Activated CD8-positive, alpha-beta T cell treated with anti-CD3 and anti-CD28 coated beads for 36 hours (primary cell): ENCODE measurements at places on chromosomes 13 and 19. TPM values are rescaled to one million over a fixed set of nuclear protein-coding genes. Genes with fewer than 3 reads are reported as not detected.

DNA sequence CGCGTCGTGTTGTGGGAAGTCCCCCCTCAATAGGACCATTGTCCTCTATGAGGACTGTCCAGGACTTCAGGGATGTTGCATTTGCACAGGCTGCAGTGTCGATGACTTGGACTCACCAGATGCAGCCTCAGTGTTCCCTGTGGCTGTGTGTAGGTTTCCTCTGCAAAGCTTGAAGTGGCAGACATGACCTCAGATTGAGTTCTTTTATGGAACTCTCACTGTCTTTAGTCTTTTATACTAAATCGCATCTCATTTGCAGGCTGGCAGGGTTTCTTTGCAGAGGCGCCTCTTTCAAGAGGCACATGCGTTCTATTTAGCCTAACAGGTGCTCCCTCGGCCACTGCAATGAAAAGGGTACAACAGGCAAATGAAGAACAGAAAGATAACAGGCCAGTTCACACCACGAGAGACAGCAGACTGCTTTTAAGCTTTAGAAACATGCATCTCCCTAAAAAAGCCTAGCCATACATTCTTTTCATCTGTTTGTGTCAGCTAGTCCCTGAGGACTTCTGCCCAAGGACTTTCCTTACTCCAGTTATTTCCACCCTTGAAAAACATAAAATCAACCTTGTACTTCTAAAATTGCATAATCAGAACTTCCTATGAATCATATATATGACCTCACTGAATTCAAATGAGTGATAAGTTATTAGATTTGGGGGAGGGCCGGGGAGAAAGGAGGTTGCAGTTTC, 118.4 kb downstream of the RAB20 start:
- H3K36me3 ChIP-seq, result no peaks in the 10 kb centered on the region
- no peak for DNase-seq
- H3K27ac ChIP-seq, result no peak overlapping the region
- peaks cover 22% of the 10 kb centered on the region for H3K27me3 ChIP-seq
- H3K4me3 ChIP-seq, result no peak overlapping the region
- peaks cover 2% of the 10 kb centered on the region for H3K4me1 ChIP-seq

CEBPA gene
- total RNA-seq, result 0.34 TPM

DNA sequence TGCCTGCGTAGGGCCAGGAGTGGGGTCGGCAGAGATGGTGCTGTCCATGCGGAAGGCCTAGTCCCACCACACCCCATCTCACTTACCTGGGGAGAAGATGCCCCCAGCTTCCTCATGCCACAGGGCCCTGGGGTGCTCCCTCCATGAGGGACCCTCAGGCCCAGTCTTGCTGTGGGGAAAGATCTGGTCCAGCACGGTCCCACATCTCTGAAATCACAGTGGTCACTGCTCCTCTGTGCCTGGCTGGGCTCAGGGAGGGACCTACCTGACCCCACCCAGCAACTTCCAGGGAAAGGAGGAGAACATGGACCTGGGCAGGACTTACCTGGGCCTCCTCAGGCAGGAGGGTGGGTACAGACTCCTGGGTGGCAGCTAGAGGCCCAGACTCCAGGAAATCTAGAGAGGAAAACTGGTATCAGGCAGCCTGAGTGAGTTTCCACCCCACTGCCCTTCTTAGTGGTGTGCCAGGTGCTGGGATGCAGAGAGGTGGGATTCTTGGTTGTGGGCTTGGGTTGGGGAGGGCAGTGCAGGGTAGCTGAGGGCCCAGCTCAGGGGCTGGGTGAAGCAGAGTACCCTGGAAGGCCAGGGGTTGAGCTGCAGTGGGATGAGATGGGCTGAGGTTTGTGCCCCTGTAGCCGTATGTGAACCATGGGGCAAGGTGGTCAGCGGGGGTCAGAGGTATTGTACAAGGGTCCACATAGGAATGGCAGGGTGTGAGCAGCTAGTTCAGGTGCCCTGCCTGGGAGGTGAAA, 3.8 kb downstream of the MZF1 start:
- peaks cover 26% of the 10 kb centered on the region for H3K36me3 ChIP-seq
- H3K4me3 ChIP-seq, result no peak overlapping the region
- DNase-seq, result no peak
- H3K4me1 ChIP-seq, result peaks cover 29% of the 10 kb centered on the region

DNA sequence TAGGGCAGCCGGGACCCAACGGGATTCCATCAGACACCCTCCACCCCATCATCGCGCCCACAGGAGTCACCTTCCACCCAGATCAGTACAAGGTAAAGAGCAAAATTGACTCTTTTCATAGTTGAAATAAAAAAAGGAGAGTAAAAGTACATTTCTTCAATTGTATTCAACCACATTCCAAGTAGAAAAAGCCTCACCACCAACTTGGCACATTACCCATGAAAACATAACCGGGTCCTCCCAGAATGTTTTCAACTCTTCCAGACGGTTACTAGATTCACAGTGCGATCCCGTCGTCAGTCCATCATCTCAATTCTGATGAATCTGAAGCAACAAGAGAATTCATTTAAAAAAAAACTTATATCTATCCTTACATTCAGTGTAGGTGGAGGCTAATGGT, 125.2 kb downstream of the RAB20 start:
- H3K36me3 ChIP-seq, result no peaks in the 10 kb centered on the region
- no peaks in the 10 kb centered on the region for H3K4me1 ChIP-seq
- peaks cover 19% of the 10 kb centered on the region for H3K27me3 ChIP-seq
- H3K27ac ChIP-seq, result no peak overlapping the region
- H3K4me3 ChIP-seq, result no peak overlapping the region

GSX1 gene
- not detected for total RNA-seq

GRCh38 chr13:101515504-101515903, 63.0 kb downstream of the ITGBL1 start:
- H3K4me1 ChIP-seq, result peaks cover 10% of the 10 kb centered on the region
- no peak for DNase-seq
- H3K27me3 ChIP-seq, result peaks cover 2% of the 10 kb centered on the region
- no peak overlapping the region for H3K27ac ChIP-seq

DNA sequence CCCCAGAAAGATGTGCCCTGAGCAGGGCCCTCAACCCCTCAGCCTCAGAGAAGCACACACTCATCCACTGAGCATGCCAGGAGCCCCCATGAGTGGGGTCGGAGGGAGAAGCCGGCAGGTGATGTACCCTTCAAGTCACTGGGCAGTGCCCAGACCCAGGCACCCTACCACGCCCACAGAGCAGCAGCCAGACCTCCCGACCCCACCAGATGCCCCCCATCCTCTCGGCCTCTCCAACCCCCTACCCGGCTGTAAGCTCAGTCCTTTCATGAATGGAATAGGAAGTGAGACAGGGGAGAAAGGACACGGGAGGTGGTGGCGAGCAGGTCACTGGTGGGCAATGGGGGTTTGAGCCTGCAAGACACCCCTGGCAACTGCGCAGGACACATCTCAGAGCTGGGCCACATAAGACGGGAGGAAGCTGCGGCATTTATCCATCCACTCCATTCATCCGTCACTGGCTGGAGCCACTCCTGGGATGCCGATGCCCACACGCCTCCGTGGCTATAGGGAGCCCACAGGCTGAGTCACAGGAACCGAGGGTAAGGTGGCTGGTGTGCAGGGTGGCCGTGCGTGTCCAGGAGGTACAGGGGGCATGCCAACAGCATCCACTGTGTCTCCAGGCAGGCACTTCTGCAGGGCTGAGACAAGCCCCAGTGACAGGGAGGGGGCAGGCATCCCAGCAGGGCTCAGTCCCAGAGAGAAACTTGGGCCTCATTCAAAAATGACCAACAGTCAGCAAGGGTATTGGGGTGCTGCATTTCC, 23.8 kb upstream of the VSTM2B start:
- DNase-seq, result no peak
- H3K4me1 ChIP-seq, result no peaks in the 10 kb centered on the region
- H3K36me3 ChIP-seq, result no peaks in the 10 kb centered on the region
- H3K4me3 ChIP-seq, result no peak overlapping the region
- no peak overlapping the region for H3K27ac ChIP-seq
- no peaks in the 10 kb centered on the region for H3K27me3 ChIP-seq

GRCh38 chr13:100464006-100464405, 124.6 kb downstream of the GGACT start:
- H3K4me3 ChIP-seq, result no peak overlapping the region
- no peak for DNase-seq
- H3K27ac ChIP-seq, result no peak overlapping the region
- no peaks in the 10 kb centered on the region for H3K4me1 ChIP-seq
- H3K36me3 ChIP-seq, result peaks cover 4% of the 10 kb centered on the region

GRCh38 chr13:98471934-98472333, 105.0 kb downstream of the STK24 start:
- peak overlapping the region; percentile 36 for H3K27ac ChIP-seq
- no peaks in the 10 kb centered on the region for H3K27me3 ChIP-seq
- no peak overlapping the region for H3K4me3 ChIP-seq
- H3K4me1 ChIP-seq, result peaks cover 52% of the 10 kb centered on the region
